ENCODE measurements at places on chromosomes 2 and 18. TPM values are rescaled to one million over a fixed set of nuclear protein-coding genes. Genes with fewer than 3 reads are reported as not detected.

DNA sequence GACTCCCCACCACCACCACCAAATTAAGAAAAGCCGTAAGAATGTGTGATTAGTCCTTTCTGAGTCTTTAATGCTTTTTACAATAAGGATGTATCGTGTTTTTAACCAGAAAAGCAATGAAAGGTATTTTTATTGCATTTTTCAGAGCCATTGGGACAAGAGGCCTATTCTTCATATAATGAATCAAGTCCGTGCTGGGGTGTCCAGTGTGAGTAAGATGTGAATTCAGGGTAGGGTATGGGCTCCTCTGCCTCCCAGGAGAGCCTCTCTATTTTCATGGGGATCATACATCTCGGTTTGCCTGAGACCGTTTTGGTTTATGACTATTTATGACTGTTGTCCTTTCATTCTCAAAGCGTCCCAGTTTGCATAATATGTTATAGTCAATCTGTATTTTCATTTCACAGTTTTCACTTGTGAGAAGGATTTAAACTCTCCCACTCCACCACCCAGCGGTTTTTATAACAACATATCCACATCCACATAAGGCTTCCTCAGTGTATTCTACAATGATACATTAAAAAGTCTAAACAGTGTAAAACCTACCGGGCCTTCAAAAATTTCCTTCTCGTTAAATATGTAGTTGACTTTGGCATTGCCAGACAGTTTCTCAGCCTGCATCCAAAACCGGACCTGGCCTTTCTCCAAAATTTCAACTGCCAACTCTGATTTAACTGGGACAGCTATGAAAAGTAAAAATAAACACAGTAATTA, 80.8 kb upstream of the LPIN2 start:
- DNase-seq: no peak

DNA sequence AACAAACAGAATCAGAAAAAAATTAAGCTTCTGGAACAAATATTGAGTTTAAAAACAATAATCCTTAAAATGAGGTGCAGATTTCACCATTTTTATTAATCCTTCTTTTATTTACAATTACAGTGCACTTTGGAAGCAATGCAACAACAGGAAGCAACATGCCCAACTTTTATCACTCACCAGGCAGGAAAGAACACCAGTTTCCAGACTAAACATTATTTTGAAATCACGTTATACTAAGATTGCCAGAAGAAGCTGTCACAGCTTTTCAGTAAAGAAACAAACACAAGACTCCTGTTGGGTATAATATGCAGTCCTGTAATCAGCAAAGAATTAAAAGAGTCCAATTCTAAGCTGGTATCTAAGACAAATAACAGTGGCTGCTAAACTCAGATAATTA, 137.9 kb upstream of the ZC3H15 start:
- no peak for DNase-seq

AMER3 gene
- 0.79 TPM for total RNA-seq

LYG2 gene
- total RNA-seq: not detected

LAMA3 gene
- 37.9 TPM for total RNA-seq

RAB6C gene
- total RNA-seq: not detected

- DNase-seq: no peak
Measured at GRCh38 chr2:7878786-7879482, 802.9 kb upstream of the ID2 start.

- DNase-seq: no peak
Measured at GRCh38 chr2:120736624-120737339, 1.1 kb downstream of the GLI2 start.

All from Caco-2 (cell line).